CD4-positive, alpha-beta T cell treated with Interferon gamma for 1 hour (primary cell): ENCODE measurements at places on chromosomes 2 and 18.

GRCh38 chr2:214019973-214020345 lies 390.9 kb upstream of the VWC2L start:
- DNase-seq, result no peak

DNA sequence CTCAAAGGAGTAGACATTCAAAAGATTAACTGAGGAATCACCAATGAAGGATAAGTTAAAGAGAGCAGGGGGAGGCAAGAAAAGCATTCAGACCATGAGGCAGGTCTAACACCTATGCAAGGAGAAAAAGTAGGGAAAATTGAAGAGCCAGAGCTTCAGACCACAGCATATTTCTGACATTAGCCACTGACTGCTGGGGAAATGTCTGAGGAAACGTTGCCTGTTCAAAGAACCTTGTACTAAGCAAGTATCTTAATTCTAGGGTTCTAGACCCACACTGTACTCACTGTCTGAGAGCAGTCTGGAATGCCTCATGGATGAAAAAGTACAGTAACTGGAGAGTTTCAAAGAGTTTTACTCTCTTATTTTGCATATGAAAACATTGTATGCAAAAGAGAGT lies 39.5 kb upstream of the TFPI start:
- DNase-seq, result no peak

DNA sequence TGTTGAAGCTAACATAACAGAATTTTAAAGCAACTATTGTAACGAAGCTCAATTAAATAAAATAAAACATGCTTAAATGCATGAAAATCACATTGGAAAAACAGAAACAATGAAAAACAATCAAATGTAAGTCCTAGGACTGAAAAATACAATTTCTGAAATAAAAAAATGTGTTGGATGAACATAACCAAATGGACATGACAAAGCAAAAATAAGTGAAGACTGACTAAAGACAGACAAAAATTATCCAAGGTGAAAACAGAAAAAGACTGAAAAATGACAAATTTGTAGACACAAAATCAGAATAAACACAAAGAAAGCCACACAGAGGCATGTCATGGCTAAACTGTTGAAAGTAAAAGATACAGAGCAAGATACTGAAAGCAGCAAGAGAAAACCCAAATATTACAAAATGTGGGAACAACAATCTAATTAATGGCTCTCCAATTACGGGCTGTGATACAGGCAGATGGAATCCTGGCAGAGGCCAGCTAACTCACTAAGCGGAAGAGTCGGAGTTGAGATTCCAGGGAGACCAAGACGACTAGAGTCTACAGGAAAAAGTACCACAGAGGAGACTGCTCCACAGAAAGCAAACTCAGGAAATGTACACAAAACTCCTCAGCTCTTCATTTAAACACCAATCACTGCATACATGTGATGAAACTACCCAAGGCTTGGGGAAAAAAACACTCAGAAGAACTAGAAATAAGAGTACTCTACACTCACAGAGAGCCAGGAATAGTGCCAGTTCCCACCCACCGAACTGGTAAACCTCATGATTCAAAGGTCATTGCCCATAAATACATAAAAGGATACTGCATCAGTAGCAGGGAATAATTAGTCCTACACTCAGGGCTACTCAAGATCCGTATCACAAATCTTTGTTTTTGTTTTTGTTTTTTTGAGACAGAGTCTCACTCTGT lies 83.6 kb downstream of the ATAD2B start:
- no peak for DNase-seq

- no peak for DNase-seq
Observed at GRCh38 chr2:227322530-227323205, 2.4 kb upstream of the MFF start.

GRCh38 chr2:141207036-141207385 lies 923.8 kb downstream of the LRP1B start:
- no peak for DNase-seq

GRCh38 chr2:75621228-75621627 lies 25.4 kb upstream of the MRPL19 start:
- no peak for DNase-seq

DNA sequence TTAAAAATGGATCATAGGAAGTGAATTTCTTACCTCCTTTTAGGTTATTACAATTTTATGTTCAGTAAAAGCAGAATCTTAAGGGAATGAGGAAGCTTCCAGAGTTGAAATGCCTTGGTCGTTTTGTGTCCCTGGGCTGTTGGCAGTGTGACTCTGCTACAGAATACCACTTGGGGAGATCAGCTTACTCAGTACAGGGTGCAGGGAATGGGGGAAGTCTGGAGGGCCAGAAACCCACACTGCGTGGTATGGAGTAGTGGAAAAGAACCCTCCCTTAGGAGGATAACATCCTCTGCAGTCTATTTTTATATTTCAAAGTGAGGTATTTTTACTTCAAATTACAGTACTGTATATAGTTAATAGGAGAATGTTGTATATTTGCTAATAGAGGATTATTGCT lies 51.1 kb downstream of the R3HDM1 start:
- no peak for DNase-seq

GRCh38 chr2:152425765-152426727 lies 91.1 kb downstream of the FMNL2 start:
- no peak for DNase-seq

GRCh38 chr2:70084973-70085710 lies 2.1 kb upstream of the PCBP1 start:
- DNase-seq, result peak; percentile 82

DNA sequence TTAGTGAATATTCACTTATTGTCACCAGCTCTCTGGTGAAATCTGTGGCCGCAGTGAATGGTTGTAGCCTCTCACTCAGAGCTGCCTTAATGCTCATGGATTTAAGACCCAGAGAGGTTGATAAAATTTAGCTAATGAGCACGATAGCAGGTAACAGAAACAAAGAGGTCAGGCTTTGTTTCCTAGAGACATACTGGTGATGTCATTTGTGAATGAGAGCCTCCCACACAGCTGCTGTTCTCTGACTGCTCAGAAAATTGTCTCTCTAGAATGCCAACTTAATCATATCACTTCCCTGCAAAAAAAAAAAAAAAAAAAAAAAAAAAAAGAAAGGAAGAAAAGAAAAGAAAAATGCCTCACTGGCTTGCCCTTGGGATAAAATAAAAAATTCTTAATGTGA lies 411.7 kb upstream of the MYT1L start:
- DNase-seq, result no peak

GRCh38 chr18:69953191-69953590 lies 5.5 kb upstream of the CD226 start:
- DNase-seq, result no peak

DNA sequence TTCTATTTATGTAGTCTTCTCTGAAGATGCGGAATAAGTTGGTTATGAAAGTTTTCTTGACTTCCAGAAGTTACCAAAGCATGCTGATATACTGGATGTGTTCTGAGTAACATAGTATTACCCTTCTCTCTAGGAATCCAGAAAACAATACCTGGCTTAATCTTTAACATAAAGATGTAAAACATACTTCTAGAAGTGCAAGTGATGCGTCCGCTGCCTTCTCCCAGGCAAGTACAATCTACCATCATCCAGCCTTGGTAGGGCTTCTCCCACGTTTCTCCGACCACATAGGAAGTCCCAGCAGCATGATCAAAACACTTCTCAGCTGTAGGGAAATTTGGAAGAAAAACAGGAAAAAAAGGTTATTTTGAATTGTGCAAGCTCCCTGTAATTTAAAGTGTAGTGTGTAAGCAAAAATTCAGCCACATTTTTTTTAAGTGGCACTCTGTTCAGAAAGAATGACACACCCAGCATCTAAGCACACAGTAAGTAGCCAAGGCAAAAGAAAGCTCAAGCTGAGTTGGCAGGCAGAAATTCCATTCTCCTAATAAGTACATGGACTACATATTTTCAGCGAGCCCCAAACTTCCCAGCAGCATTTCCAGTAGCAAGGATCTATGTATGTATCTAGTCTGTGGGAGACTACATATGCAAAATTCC lies 5.2 kb downstream of the FN1 start:
- DNase-seq, result no peak

DNA sequence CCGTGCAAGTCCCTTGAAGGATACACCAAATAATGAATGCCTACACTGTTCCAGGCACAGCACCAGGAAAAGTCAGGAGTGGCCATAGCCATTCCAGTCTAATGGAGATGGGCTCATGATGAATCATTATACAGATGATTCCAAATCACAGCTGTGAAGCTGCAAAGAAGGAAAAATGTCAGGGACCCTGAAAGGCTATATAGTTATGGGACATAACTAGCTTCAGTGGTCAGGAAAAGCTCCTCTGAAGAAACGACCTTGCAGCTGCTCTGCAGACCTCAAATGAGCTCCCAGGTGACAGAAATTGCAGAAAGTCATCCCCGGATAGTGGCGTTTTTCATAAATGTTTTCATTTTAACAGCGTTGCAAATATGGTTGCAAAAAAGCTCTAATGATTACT lies 200.8 kb downstream of the PTGR3 start:
- no peak for DNase-seq

DNA sequence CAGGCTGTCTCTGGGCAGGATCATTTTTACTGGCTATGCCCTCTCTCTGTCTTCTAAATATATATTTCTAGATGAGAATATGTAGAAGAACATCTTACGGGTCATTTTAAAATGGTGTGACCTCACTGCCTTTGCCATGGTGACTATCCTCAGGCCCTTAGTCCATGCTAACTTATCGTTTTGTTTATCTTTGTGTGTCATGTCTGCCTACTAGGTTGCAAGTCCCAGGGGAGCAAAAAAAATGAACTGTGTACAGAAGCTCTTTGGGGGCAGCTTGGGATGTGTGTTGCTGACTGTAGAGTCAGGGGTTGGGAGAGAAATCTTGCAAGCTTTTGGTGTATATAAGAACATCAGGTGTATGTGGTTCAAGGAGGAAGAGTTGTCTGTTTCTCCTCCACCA lies 11.0 kb downstream of the CPSF3 start:
- DNase-seq, result no peak

GRCh38 chr2:100888601-100889000 lies 68.7 kb downstream of the NPAS2 start:
- DNase-seq, result no peak

DNA sequence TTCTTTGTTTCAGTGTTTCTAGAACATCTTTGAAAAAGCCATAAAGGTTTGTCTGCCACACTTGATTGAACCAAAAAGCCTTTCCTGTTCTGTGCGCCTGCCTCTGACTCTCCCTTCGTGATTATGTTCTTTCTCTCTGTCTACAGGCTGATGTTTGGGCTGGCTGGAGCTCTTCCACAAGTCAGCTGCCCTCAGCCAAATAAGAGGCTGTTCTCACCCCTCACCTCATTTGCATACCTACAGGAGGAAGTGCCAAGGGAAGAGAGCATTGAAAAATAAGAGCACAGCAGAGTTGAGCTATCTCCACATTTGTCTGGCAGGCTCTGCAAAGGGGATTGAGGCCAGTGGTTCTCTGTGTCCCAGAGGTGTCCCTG lies 15.8 kb downstream of the INPP5D start:
- DNase-seq, result peak; percentile 45

GRCh38 chr2:17780546-17780945 lies 26.6 kb downstream of the GEN1 start:
- no peak for DNase-seq

DNA sequence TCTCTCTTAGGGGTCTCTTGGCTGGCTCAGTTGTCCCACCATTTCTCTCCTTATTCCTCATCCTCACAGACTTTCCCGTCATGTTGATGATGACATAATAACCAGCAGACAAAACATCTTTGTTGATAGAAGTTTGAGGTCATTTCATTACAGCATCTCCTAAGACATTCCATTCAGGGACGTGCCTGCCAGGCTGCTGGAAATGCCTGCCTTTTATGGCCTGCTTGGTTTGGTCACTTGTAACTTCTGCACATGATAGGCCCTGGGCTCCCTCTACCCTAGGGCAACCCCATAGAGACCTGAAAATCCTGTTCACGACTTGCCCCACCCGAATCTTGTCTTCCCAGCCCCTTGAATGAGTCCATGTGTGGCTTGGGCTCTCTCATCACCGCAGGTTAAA lies 81.7 kb downstream of the SDC1 start:
- no peak for DNase-seq

GRCh38 chr2:238320246-238320647 lies at the start of gene TRAF3IP1:
TSS of gene TRAF3IP1 (plus strand) at chr2:238320518. CDS start at chr2:238320663, 145 bp downstream.
- peak; percentile 85 for DNase-seq

DNA sequence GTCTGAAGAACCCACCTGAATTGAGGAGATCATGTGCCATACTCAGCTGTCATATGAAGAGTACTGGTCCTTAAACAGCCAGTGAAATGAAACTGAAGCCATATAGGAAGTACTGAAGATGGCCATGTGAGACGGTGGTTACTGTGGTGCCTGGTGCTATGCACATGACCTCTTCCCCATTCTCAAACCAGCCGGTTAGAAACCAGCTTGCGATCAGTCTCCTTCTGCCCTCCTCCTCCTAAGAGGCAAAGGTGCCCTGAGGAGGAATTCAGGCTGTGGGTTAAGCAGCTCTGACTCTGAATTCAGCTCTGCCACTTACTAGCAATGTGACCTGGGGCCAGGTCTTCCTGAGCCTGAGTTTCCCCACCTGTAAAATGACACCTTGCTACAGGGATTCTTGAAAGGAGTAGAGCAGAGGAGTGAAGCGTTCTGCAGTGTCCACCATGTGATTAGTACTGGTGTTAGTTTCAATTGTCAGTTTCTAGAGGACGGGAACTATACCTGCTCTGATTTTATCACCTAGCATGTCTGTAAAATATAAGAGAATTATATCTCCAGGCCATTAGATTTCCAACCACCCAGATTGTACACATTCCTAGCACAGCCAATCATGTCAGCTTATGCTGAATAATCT lies 5.1 kb downstream of the FECH start:
- DNase-seq, result peak; percentile 43

DNA sequence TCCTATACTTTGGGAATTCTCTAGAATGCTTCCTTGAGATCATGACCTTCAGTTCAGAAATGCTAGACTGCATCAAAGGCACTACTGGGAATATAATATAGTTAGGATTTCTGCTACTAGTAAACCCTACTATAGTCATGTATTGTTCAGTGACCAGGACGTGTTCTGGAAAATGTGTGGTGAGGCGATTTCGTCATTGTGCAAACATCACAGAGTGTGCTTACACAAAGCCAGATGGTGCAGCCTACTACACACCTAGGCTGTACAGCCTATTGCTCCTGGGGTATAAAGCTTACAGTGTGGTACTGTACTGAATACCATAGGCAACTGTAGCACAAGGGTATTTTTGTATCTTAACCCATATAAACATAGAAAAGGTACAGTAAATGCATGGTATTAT lies 13.0 kb downstream of the CXCR4 start:
- DNase-seq, result no peak

DNA sequence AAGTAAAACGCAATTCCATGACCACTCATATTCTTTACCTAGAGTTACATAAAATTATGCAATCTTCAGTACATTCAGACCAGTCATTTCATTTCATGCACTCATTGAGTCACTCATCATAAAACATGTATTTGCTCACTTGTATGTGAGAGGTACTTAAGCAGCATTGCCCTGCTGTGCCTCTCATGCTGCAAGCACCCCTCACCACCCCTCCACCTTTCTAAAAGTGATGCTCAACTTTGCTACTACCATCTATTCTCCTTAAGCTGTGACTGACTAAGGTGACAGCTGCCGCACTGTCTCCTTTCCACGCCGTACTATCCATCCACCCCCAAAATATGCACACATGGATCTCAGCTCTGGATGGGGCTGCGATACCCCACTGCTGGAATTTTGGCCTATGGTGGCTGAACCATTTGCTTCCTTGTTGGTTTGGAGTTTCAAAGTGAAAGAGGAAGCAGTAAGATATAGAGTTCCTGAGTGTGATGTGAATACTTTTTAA lies 7.2 kb downstream of the ARHGAP25 start:
- no peak for DNase-seq

- no peak for DNase-seq
Observed at GRCh38 chr2:234741976-234742375, 209.8 kb upstream of the SH3BP4 start.

GRCh38 chr2:188727846-188728245 lies 246.3 kb upstream of the COL3A1 start:
- no peak for DNase-seq
